Mesothelial cell of epicardium (in vitro differentiated cells): ENCODE measurements at places on chromosomes 13 and 19. TPM values are rescaled to one million over a fixed set of nuclear protein-coding genes. Genes with fewer than 3 reads are reported as not detected.

The ING1 gene
- 19.1 to 21.0 TPM (median 19.2 TPM) in 3 replicates for total RNA-seq

The LAIR2 gene
- not detected in 3 replicates for total RNA-seq

The URAD gene
- not detected in 3 replicates for total RNA-seq

The PLIN4 gene
- 0.25 to 0.29 TPM (median 0.29 TPM) in 3 replicates for total RNA-seq

The PRTN3 gene
- 0.23 TPM in 1 of 3 replicates, not detected in the others for total RNA-seq

The GJB6 gene
- 28.6 to 35.4 TPM (median 32.7 TPM) in 3 replicates for total RNA-seq

The KLK13 gene
- total RNA-seq: 0.27 to 0.54 TPM (median 0.43 TPM) in 3 replicates

The CEBPA gene
- total RNA-seq: 8.5 to 10.1 TPM (median 9.4 TPM) in 3 replicates

The MEIOSIN gene
- not detected in 3 replicates for total RNA-seq

The ZNF433 gene
- total RNA-seq: 16.5 to 20.6 TPM (median 16.5 TPM) in 3 replicates

The SPIB gene
- total RNA-seq: 0.11 TPM in 1 of 3 replicates, not detected in the others

The RPL18 gene
- 1,586 to 1,657 TPM (median 1,644 TPM) in 3 replicates for total RNA-seq

The STOML3 gene
- not detected in 3 replicates for total RNA-seq

The ZNF497 gene
- 6.6 to 7.6 TPM (median 6.9 TPM) in 3 replicates for total RNA-seq

The SHANK1 gene
- 11.9 to 14.0 TPM (median 13.5 TPM) in 3 replicates for total RNA-seq

DNA sequence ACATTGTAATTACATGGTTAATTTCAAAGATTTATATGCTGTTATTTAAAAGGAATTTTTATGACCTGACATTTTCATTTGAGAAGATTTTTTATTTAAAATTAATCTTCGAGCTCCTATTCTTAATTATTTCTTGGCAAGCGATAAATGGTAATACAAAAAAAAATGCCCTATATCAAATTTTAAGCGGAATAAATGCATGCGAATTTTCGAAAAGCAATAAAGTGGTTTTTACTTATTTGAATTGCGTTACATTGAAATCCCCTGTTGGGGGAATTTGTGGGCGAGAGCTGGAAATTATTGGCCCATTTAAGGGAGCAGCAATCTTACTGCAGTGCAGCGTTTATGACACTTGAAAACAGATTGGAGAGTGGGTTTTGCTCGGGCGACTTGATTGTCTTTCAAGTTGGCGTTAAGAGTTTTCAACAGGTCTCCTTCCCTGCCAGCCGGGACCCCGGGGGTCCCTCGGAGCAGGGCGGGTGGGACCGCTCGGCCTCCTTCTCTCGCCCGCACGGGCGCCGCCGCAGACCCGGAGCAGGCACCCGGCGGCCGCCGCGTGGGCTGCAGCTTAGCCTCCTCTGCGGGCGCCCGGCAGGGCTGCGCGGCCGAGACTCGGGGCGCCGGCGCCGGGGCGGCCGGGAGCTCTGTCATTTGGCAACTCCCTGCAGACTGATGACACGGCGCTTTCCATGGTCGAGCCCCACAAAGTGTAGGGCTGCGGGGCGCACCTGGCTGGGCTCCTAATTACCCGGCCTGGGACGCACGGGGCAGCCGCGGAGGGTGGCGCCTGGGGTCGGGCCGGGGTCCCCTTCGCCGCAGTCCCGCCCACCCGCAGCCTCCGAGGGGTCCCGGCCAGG is 255.1 kb upstream of the SOX21 start:
- peak; percentile 28 for DNase-seq

DNA sequence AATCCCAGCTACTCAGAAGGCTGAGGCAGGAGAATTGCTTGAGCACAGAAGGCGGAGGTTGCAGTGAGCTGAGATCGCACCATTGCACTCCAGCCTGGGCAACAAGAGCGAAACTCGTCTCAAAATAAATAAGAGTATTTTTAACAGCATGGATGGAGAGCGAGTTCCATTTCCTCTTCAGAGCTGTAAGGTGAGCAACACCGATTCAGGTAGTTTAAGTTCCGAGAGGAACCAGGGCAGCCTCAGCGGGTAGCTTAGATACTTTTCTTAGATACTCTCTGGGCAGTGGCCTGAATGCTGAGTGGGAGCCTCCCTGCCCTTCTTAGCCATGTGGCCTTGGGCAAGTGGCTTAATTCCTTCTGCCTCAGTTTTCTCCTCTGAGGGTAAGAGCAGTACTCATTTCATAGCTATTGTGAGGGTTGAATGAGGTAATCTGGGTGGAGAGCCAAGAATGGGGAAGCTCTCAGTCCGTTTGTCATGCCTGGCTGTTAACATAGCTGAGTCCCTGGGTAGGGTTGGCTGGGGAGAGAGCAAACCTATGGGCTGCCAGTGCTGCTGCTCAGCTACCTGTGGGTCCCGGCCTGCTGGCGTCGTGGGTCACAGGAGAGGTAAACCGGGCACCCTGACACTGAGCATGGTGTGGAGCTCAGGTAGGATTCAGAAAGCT is 4.1 kb downstream of the ATP11A start:
- DNase-seq: no peak

- no peak for DNase-seq
Measured at GRCh38 chr13:113900646-113901045, 36.8 kb upstream of the GAS6 start.

- DNase-seq: no peak
Measured at GRCh38 chr13:111893607-111894443, 173.1 kb upstream of the SOX1 start.

GRCh38 chr13:106078191-106078590 is 457.3 kb downstream of the EFNB2 start:
- no peak for DNase-seq

DNA sequence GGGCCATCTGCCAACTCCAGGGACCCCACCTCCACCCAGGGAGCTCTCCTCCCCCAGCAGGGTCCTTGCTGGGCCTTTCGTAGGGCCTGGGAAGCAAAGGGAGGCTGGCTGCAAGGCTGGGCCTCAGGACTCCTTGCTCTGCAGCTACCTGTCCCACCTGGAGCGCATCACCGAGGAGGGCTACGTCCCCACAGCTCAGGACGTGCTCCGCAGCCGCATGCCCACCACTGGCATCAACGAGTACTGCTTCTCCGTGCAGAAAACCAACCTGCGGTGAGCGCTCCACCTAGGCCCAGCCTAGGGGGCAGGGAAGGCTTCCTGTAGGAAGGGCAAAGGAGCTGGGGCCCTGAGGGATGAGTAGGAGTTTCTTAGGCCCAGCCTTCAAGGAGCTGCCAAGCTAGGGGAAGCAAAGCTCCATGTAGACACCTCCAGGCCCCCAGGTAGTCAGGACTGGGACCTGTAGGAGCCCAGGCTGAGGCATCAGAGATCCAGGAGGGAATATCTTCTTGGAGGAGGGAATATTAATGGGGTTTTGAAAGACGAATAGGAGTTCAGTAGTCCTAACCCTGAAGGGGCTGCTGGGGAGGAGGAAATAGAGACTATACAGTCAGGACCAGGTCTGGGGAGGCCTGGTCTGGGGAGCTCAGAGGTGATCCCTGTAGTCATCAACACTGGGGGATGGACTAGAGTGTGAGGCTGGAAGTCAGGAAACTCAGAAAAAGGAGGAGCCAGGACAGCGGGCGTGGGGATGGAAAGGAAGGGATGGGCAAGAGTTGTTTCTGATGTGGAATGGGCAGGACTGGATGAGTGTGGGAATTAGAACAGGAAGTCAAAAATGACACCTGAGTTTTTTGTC is 16.0 kb downstream of the GNA15 start:
- DNase-seq: no peak

GRCh38 chr19:37227996-37228395 is 10.0 kb downstream of the ZNF383 start:
- no peak for DNase-seq

DNA sequence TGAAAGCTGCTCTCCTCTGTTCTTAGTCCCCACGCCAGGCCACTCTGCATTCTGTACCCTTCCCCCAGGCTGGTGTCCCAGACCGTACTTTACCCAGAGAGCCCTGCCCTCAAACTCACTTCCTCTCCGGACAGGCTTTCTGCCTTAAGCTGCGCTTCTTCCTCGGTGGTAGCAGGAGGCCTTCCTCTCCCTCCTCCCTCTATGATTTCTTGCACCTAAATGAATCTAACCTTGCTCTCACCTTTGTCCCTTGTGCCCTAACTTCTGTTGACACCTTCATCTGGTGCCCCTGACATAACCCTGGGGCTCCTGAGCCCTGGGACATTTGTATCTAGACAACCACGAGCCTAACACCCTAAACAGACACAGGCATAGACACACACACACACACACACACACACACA is 29.6 kb upstream of the CEACAM21 start:
- DNase-seq: no peak

DNA sequence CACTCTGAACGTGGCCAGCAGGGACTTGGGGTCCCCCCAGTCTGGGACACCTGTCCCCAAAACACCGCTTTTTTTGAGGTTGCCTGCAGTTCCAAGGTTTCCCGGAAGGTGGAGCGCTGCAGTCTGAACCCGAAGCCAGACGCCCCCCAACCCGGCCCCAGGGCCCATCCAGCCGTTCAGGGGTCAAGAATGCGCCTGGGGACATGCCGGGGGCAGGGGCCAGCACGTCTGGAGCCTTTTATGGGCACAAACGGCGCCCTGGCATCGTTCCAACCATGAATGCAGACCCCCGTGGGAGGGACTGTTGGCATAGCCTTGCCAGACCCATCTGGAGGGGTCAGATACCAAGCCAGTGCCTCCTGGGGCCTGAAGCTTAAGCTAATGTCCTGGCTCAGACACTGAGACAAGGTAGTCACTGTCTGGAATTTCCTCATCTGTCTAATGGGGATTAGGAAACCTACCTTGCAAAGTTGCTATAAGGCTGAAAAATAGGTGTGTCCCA is 6.9 kb downstream of the S1PR5 start:
- peak; percentile 57 for DNase-seq

- DNase-seq: no peak
Measured at GRCh38 chr19:2848616-2849015, 7.3 kb downstream of the ZNF555 start.

GRCh38 chr19:55389386-55390317 is 3.9 kb downstream of the RPL28 start:
- DNase-seq: no peak

DNA sequence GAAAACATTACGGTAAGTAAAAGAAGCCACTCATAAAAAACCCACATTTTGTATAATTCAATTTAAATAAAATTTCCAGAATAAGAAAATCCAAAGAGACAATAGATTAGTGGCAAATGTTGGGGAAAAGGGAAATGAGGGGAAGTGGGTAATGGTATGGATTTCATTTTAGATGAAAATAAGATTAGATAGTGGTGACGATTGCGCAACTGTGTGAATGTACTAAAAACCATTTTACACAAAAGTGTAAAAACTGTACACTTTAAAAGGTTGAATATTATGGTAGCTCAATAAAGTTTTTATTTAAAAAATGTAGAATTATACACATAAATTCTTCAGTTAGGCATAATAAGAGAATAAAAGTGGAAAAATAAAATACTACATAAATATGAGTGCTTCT is 3.7 kb downstream of the MBD3L1 start:
- no peak for DNase-seq

GRCh38 chr13:69866555-69866954 is 241.1 kb upstream of the ATXN8OS start:
- DNase-seq: no peak

DNA sequence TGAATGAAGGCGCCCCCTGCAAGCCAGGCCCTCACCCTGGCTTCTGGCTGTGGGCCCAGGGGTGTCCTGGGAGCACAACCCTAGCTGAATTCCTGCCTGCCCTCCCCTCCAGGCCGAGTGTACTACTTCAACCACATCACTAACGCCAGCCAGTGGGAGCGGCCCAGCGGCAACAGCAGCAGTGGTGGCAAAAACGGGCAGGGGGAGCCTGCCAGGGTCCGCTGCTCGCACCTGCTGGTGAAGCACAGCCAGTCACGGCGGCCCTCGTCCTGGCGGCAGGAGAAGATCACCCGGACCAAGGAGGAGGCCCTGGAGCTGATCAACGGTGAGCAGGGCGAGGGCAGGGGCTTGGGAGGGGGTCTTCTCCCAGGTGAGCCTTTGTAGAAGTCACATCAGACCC is 3.2 kb downstream of the PIN1 start:
- no peak for DNase-seq

- no peak for DNase-seq
Measured at GRCh38 chr19:41219924-41220567, 1.0 kb downstream of the AXL start.

GRCh38 chr13:104740641-104741222 is 1674.5 kb upstream of the SLC10A2 start:
- DNase-seq: no peak

- no peak for DNase-seq
Measured at GRCh38 chr13:84566780-84567179, 684.5 kb upstream of the SLITRK1 start.

- DNase-seq: no peak
Measured at GRCh38 chr19:54469496-54469934, 3.6 kb downstream of the CDC42EP5 start.

GRCh38 chr19:50002386-50002960 is 22.7 kb downstream of the VRK3 start:
- DNase-seq: no peak

- DNase-seq: peak; percentile 69
Measured at GRCh38 chr13:52845766-52846566, 2.5 kb downstream of the PCDH8 start.

- DNase-seq: no peak
Measured at GRCh38 chr13:26749285-26749684, 11.3 kb downstream of the GPR12 start.

DNA sequence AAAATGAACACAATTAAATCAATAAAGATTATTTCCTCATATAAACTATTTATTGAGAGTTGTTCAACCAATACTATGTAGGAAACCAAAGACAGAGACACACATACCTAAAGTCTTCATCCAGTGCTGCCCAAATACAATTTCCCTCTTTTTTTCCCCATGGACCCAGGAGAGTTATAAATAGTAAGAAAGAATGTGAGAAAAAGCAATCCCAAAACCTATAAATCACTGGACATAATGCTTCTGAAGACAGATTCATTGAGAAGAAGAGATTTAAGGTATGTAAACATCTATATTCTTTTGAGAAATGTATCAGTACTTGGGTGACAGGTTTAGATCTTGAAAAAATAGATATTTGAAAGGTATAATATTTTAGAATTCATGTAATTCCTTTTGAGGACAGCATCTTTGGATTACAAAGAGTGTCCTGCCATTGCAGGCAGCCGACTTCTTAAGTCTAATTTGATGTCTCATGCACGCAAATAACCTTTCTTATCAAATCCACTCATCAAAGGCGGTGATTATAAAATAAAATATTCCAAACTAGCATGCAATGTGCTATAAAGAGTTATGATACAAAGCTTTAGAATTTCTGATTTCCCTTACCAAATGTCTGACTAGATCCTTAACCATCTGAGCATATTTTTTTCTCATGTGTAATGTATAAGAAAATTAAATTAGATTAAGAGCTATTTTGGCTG is 739.4 kb downstream of the LIG4 start:
- DNase-seq: no peak

GRCh38 chr13:113329656-113330312 is 32.7 kb downstream of the LAMP1 start:
- DNase-seq: no peak

GRCh38 chr19:3274942-3275582 is 50.6 kb downstream of the CELF5 start:
- no peak for DNase-seq
